Lung microvascular endothelial cell (primary cell): ENCODE measurements at places on chromosomes 2 and 18. TPM values are rescaled to one million over a fixed set of nuclear protein-coding genes. Genes with fewer than 3 reads are reported as not detected.

- DNase-seq, result no peak
Observed at GRCh38 chr2:20516291-20516645, 69.4 kb downstream of the RHOB start.

GRCh38 chr18:37156330-37156942 is 327.5 kb downstream of the KIAA1328 start:
- DNase-seq, result no peak

- DNase-seq, result no peak
Observed at GRCh38 chr18:62524440-62525200, 1.8 kb downstream of the ZCCHC2 start.

GRCh38 chr2:226763320-226763719 is 36.3 kb downstream of the IRS1 start:
- no peak for DNase-seq

Gene AMER3
- total RNA-seq, result not detected in 2 replicates

Gene LRP2
- not detected in 2 replicates for total RNA-seq
